Stimulated activated CD8-positive, alpha-beta memory T cell treated with anti-CD3 and anti-CD28 coated beads, Interleukin-2, amount 100 ng/mL, for 1 hour (primary cell): ENCODE measurements at places on chromosomes 6 and 20.

GRCh38 chr6:137201006-137201405 lies 18.2 kb downstream of the IFNGR1 start:
- no peak for DNase-seq

GRCh38 chr6:145699462-145699861 lies 35.9 kb downstream of the EPM2A start:
- no peak for DNase-seq

DNA sequence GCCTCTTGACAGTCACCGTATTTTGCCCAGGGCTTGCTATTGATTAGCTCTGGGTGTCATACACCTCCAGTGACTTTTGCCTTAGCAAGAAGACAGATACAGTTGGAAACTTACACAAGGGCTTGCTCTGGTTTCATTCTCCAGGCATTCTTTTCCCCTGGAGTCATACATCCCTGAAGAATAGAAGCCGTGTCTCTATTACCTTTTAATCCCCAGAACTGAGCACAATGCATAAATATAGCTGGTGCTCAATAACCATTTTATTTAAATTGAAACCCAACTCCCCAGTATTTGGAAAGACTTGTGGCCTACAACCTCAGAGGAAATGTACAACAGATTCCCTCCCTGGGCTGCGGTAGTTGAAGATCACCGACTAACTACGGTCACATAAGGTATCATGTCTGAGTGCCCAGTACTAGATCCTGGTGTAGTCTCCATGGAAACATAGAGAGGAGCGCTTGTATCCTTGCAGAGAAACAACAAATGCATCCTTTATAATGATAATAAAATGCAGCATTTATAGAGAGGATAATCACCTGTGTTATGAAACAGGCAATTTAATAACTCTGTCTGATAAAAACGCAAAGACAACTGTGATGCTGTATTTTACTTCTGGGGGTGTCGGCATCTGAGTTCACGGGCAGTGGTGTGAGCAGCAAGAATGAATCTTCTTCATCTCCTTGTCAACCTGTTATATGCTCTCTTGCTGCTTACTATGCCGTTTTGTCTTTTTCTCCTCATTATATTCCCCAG lies 401.2 kb upstream of the AGPAT4 start:
- no peak for DNase-seq

GRCh38 chr6:67047996-67048395 lies 1341.0 kb upstream of the EYS start:
- no peak for DNase-seq

GRCh38 chr20:2010533-2010932 lies 16.7 kb upstream of the PDYN start:
- DNase-seq, result no peak

GRCh38 chr6:56752009-56752408 lies 109.3 kb upstream of the DST start:
- no peak for DNase-seq

DNA sequence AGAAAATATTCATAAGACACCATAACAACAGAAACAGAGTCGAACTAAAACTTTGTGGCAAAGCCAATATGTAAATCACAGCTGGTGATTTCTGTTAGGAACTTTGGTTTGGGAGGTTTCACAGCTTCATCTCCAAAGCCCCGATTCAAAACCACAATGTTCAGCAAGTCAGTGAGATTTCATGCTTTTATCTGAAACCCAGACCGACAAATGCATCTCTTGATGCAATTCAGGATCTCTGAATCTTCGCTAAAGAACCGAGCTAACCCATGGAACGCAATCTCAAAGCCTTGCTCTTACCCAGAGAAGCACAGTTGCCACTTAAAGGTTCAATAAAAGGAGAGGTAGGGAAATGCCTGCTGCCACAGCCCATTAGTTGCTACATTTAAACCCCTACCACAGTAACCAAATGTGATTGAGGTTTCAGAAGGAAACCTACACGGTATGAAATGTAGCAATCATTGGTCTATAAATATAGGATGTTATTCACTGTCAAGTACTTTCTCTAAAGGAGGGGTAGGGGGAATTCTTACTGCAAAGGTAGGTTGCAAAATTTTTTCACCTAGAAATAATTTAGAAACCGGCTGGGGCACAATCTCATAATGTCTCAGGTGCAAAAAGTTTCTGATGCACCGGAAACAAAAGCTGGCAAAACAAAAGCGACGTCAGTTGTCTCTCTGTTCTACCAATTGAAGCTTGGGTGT lies 381.0 kb upstream of the ARID1B start:
- no peak for DNase-seq

DNA sequence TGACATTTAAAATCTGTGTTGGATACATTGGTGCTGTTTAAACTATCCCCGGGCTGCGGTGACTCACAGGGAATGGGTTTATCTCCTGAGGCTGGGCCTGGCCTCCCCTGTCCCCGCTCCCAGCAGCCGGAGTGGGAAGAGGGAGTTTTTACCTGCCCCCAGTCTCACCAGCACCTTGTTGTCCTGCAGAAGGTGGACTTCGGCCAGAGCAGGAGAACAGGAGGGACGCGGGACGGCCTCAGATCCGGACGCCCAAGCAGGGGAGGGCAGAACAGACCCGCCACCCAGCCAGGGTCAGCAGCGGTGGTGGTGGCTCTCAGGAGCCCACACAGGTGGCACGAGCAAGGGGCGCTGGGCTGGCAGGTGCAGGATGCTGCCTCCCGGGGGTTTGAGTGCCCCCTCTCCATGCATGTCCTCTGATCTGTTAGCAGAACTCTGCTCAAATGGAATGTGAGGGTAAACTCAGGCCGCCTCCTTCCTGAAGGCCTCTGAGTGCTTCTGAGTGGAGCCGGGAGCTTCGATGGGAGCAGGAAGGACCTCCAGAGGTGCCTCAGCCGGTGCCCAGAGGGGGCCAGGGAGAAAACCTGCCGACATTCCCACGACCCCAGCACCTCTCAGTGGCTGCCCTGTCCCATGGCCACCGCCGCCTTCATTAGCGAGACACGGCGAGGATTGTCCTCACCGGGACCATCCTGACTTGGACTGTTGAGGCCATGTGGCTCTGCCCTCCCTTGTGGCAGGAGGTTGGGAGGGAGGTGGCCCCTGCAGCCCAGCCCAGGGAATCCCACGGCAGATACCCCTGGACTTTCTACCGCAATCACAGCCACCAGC lies 43.4 kb upstream of the MRGBP start:
- no peak for DNase-seq

- DNase-seq, result no peak
These were observed 24.0 kb downstream of the RNF146 start for GRCh38 chr6:127290391-127291265.

DNA sequence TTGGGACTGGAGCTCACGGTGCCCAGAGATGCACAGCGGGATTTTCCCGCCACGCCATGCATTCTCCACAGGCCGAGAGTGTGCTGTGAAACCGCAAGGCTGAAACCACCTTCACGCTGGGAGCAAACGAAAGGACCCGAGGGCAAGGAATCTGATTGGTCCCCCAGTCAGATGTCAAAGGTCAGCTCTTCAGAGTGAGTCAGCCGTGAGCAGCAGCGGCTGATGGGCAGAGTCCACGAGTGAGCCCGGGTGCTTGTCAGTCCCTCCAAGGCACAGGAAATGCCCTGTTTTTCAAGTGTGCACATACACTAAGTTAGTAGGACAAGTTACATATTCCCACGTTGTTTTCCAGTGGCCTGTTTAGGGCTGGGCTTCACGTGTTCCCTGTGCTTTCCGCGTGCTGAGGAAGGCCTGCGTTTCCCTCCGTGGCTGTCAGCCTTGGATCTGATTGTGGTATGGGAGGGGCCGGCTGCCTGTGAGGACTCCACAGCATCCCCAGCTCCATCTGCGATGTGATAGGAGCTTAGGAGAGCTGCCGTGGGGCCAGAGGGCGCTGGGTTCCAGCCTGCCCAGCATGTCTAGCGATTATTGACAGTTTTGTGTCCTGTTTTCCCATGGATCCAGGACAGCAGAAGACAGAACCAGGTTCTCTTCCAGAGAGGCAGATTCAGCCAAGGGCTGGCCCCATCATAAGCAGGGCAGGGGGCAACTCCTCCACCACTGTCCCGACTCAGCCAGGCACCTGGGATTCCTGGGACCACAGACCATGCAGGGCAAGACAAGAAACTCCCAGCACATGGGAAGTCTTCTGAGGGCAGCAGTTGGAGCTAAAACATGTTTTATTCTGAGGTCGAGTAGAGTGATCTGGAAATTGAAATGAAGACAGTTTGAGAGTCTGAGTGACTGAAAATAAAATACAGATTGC lies 38.2 kb upstream of the FRMD1 start:
- no peak for DNase-seq

DNA sequence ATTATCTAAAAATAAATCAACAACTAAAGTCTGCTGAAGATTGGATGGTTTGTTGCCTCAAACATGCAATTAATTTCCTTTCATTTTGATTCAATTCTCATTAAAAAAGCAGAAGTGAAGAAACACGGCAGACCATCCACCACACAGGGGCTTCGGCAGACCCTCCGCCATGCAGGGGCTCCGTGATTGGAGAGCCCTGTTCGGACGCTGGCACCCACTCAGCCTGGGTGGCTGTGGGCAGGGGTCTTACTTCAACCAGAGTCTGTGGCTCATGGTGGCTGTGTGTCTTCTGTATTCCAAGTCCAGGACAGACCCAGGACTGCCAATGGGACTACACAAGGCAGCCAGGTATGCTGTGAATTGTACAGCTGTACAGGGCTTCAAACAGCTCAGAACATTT lies 86.9 kb upstream of the FRMD1 start:
- no peak for DNase-seq

DNA sequence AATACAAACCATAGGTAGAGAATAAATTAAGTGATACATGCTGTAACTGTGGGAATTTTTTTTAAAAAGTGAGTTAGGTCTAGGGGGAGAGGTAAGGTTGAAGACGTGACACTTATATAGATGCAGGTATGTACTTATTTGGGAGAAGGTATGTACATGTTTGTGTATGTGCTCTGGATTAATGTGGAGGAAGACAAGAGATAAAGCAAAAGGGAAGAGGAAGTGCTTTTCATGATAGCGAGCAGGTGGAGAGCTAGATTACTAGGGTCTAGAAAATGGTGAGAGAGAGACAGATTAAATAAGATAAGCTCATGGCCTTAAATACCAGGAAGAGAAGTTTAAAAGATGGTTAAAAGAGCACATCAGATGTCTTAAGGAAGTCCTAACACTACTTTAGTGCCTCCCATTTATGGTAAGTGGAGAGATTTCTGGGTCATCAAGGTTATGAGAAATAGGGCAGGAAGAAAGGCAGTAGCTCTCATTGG lies 92.5 kb downstream of the MAN1A1 start:
- DNase-seq, result no peak

GRCh38 chr20:61980647-61981583 lies 84.8 kb downstream of the TAF4 start:
- DNase-seq, result no peak

- DNase-seq, result no peak
These were observed 264.6 kb downstream of the FRK start for GRCh38 chr6:115796061-115796460.

DNA sequence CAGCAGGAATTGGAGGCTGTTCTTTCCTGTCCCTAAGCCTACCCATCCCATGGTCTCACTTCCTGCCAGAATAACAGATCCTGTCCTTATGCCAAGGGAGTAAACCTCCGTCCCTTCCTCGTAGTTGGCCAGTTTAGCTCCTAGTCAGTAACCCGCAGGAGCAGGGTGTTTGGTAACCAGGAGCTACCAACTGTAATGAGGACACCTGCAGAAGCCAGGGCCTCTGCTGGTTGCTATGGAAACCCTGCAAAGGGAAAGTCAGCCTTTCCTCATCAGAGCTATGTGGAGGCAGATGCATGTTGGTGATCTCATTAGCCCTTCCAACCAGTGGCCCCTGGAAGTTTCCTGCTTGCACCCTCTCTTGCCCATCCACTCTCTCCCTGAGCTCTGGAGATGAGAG lies 368.2 kb upstream of the SULF2 start:
- DNase-seq, result no peak

DNA sequence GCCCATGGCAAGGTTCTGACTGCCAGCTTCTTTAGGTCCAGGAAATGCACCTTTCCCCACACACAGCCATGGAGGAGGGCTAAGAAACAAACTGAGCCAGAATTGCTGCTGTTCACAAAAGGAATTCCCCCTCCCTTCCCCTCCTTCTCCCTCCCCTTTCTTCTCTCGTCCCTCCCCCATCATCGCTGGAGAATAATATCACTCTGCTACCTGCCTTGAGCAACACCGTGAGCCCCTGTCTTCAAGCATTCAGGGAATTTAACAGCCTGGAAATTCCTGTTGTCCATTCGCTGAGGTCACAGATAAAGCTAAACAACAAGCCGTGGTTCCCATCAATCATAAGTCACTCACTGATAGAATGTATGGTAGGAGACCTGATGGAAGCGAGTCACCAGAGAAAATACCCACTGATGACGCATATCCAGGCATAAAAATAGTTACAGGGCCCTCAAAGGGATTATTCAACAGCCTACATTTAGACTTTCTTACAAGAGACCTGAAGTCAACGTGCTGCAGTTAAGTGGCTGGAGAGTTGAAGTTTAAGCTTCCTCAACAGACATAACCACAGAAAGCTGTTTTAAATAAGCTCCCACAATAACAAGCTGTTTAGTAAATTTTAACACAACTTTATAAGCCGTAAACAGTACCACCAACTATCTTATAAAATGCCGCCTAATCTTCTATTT lies 59.7 kb downstream of the HIVEP2 start:
- DNase-seq, result no peak

DNA sequence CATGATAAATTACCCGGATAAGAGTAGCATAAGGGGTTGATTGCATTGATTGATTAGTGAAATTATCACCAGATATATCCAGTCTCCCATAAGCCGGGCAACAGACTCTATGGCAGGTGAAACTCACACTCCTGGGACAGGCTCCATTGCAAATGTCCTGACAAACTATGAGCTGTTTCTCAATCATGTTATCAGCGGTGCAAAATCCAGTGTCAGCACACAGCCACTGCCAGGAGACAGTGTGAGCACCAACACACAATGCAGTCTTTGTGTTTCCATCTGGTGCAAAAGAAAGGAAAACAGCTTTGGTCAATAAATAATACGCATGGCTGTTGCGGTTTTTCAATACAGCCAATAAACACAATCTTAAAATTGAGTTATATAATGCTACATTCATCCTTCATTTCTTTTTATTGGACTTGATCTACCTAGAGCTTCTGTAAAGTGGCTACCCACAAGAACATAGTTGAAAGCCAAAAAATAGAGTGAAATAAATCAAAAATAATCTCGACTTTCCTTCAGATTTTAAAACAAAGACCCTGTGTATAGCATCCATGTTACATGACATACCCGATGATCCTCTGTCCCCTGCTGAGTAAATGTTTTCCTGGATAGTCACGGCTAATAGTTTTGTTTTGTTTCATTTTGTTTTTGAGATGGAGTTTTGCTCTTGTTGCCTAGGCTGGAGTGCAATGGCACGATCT lies 64.3 kb upstream of the AFDN start:
- DNase-seq, result no peak

DNA sequence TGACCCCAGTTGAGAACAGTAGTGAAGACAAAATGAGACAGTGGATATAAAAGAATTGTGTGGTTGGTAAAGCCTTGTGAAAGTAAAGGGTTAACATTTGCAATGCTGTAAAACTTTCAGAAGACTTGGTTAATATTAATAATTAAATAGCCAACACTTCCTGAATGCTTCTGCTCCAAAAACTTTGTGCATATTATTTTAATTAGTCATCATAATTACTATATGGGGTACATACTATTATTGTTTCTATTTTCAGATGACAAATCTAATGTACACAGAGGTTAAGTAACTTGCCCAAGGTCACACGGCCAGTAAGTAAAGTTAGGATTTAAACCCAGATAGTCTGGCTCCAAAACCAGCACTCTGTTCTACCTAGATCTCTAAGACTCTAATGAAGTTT lies 291.3 kb downstream of the OGFRL1 start:
- DNase-seq, result no peak
